ENCODE measurements at places on chromosomes 3 and 15.

DNA sequence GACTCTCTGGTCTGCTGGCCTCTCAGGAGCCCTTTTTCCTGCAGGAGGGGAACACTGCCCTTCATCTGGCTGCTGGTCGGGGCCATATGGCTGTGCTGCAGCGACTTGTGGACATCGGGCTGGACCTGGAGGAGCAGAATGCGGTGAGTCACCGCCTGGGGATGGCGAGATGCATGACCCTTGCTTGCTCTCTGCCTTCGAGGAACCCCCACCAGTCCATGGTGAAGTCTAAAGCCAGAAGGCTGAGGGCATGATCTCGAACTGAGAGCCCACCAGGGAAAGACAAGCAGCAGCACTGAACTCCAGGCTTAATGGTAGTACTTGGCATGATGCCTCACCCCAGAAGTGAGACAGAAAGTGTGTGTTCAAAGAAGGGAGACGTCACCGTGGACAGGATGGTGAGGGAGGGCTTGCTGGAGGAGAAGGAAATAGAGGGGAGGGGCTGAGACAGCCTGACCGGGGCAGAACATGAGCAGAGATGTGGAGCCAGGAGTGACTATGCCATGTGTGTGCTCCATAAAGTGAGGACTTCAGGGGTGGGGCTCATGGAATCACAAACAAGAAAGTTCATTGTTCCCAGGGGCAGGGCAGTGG, 19.2 kb downstream of the ANKDD1A start:
- no peak for DNase-seq

DNA sequence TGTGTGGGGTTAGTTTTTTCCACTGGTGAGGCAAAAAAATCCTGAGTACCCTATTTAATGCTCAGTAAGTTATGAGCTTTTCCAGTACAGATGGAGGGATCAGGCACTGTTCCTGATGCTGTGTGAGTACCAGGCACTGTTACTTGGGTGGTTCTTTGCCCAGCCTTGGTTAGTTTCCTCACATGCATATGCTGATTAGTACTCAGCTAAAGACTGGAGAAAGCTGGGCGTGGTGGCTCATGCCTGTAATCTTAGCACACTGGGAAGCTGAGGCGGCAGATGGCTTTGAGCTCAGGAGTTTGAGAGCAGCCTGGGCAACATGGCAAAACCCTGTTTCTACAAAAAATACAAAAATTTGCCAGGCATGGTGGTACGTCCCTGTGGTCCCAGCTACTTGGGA, 210.3 kb upstream of the SGO1 start:
- DNase-seq = no peak

DNA sequence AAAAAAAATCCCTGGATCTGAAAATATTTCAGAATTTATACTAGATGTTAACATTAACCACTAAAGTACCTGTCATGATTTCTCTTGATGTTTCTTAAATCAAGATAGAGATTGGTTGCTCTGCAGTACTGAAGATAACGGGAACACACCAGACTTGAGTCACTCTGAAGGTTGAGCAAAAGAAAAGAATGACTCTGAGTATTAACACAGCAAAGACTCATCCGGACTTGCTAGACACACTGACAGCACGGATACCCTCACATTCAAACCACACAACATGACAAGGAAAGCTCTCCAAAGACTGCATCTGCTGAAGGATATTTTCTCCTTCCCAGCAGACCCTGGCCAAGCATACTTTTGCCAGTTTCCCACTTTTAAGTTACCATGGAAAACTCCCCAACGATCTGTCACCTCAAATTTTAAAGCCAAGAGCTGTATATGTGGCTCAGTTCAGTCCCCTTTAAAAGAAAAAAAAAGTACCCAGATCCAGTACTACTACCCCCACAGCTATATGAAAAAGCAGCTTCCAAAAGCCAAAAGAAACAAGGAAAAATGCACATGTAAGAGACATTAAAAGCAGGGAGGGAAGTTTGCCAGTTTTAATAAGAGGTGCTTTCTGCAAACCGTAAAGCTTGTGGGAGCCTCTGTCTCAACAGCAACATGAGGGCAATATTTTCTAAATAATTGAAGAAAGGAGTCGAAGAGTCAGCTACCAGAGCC, 8.3 kb downstream of the EOGT start:
- no peak for DNase-seq

- DNase-seq = no peak
Observed at GRCh38 chr3:109336291-109336861, 970 bp downstream of the DPPA4 start.

DNA sequence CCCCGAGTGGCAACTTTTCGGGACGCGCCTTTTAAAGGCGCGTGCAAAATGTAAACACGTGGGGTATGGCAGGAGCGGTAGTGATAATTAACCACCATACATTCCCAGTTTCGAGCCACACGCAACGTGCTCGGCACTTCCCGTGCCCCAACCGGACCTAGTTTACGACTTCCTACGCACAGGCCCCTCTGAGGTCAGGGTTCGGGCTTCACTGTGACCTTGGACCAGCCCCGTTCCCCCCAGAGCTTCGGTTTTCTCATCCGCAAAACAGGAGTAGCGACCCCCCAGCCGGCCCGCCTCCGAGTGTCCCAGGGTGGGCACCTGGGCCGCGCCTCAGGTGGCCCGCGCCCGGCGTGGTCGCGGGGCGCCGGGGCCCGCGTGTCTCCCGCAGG, 451 bp downstream of the CHCHD4 start:
- DNase-seq = no peak

- DNase-seq = no peak
Observed at GRCh38 chr3:134323966-134324962, 50.0 kb downstream of the AMOTL2 start.

DNA sequence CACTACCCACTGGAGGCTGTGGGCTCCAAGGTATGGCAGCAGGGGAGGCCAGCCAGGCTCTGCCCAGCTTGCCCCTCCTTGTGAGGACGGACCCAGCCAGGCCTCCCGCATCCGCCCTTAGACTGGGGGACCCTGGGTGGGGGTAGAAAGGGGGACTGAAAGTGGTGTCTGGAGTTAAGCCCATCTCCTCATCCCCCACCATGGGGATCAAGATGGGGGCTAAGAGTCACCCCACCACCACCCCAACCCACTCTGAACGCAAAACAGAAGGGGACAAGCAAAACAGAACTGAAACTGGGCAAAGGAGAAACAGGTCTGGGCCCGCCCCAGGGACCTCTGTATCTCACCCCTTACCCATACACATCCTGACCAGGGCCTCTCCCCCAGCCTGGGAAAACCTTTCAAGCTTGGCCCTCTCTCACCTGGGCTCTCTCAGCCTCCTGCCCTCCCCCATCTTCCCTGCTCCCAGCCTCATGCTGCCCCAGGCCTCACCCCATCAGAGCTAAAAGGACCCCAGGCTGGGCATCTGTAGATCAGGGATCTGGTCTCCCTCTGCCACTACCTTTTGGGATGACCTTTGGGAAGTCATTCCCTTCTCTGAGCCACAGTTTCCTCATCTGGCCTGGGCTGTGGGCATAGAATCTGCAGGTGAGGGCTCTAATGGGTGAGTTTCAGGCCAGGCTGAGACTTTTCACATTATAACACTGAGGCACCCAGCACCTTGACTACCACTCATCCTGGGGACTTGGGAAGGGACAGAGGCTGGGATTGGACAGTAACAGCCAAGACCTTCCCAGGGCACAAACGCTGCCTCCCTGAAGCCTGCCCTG, 30.0 kb upstream of the CYP11A1 start:
- no peak for DNase-seq

GRCh38 chr3:36372534-36372935, 7.8 kb upstream of the STAC start:
- DNase-seq = no peak

DNA sequence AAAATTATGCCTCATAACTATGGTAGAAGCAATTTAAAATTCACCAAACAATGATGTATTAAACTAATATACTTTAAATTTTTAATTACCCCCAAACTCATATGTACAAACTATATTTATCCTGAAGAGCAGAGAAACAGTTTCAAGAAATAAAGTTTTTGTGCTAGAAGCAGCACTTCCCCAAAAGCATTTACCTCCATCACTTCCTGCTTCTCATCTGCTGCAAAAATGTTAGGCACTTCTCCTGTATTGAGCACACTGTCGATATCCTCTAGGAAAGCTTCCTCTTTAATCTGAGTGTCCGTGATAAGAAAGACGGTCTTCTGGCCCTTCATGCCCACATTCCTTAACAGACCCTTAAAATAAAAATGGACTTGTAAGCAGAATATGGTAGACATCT, 101.5 kb upstream of the ASB14 start:
- no peak for DNase-seq

- DNase-seq = no peak
Observed at GRCh38 chr3:56075089-56075488, 393.2 kb downstream of the ERC2 start.

GRCh38 chr15:100873029-100873677, 6.5 kb upstream of the ALDH1A3 start:
- peak; percentile 11 for DNase-seq

GRCh38 chr3:88960019-88960418, 147.4 kb upstream of the EPHA3 start:
- DNase-seq = no peak

Data from C1 segment of cervical spinal cord (tissue), 14 donors.